ENCODE measurements at places on chromosomes 5 and 9.

DNA sequence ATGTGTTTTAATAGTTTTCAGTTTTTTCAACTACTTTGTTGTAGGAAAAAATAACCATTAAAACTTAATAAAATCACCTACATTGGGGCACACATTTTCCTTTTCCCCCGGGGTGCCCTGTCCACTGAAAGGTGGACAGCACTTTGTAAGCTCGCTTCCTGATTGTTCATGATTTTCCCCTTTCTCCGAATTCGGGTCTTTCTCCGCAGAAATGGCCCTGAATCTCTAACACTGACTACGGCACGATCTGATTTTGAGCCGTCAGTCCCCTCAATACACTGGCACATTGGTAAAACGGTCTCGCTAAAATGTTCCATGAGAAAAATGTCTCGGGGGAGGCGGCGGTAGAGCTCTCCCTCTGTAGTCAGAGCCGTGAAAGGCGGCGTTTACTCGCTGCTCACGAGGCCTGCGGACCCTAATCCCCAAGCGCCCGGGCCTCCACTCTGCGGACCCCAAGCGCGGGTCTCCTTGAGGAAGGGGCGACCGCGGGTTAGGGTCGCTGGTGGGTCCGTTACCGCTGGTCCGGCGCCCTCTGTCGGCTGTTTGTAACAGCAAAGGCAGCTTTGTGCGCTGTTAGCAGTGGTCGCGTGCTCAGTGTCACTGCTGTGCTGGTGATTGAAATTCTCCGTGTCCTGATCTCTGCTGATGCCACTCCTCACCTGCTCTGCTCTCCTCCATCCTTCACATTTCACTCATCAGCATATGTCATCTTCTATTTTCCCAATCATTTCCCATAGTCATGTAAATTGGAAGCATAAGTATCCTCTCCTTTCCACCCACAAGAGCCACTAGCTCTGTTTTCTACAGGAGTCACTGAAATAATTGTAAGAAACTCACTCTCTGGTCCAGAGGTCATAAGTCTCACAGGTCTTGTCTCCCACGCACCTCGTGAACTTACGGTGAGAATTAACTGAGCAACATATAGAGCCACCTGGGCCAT lies 10.8 kb upstream of the IFNA2 start:
- no peak for DNase-seq

DNA sequence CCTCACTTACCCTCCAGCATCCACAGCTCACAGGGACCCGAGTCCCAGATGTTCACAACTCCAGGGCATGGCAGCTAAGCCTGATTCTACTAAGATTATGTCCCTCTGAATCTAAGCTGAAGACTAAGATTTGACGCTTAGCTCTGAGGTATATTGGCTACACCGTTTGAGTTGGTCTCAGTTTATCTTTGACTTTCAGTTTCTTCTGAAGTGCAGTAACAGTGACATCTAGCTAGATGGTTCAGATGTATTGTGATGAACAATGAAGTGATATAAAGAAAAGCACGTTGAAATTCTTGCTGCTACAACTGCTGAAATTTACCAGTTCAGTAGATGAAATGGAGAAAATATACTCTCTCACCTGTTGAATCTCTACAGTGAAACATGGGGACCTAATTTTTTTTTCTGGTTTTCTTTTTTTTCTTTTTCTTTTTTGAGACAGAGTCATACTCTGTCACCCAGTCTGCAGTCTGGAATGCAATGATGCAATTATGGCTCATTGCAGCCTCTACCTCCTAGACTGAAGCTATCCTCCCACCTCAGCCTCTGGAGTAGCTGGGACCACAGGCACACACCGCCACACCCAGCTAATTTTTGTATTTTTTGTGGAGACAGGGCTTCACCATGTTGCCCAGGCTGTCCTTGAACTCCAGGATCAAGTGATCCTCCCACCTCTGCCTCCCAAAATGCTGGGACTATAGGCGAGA lies 15.7 kb downstream of the RFK start:
- DNase-seq: no peak

DNA sequence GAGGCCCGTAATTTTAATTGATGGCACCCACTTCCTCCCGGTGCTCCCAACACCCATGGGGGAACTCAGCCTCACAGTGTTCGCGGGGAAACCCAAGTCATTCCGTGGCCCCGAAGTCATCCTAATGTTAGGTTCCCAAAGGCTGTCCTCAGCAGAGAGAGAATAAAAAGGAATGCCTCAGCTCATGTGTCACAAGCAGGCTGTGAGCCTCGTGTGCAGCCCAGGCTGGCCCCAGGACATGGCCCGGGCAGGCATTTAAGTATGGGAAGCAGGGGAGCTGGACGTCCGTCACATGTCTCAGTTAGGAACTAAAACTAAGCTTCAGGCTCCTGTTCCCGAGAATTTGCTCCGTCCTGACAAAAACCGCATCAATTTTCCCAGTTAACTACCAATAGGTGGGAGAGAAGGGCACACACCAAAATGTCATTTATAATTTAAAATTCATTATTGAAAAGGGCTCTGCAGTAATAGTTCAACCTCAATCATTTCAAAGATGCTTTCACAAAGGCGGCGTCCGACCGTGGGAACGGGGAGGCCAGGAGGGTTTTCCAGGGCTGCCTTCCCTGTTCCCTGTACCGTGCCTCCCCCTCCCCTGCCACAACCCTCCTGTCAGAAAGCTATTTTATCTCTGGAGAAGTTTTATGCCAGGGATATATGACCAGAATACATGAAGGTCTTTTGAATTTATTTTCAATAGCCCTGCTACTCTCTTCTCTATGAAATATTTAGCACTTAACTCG lies 137.3 kb downstream of the FSTL4 start:
- no peak for DNase-seq

GRCh38 chr5:102974177-102974576 lies 145.8 kb downstream of the GIN1 start:
- DNase-seq: no peak

DNA sequence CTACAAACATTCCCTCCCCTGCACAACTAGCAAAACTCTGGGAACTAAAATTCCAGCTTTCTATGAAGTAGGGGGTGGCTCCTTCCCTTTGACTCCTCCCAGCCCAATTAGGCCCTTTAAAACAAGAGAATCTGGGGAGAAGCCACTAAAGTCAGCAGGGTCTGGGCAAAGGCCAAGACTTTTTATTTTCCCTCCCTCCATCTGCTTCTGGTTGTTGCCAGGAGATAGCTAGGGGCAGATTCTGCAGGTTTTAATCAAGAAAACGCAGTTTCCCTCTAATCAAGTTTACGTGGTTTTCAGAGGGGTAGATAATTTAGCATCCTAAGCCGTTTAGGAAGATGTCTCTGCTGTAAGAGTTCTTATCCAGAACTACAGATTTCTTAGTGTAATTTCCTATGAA lies 114.5 kb upstream of the CDH6 start:
- no peak for DNase-seq

GRCh38 chr9:135926402-135927194 lies 19.3 kb upstream of the CAMSAP1 start:
- DNase-seq: peak; percentile 80

GRCh38 chr9:91546574-91546973 lies 122.9 kb upstream of the NFIL3 start:
- DNase-seq: peak; percentile 39

GRCh38 chr5:5492087-5492933 lies 69.8 kb downstream of the ICE1 start:
- peak; percentile 46 for DNase-seq

DNA sequence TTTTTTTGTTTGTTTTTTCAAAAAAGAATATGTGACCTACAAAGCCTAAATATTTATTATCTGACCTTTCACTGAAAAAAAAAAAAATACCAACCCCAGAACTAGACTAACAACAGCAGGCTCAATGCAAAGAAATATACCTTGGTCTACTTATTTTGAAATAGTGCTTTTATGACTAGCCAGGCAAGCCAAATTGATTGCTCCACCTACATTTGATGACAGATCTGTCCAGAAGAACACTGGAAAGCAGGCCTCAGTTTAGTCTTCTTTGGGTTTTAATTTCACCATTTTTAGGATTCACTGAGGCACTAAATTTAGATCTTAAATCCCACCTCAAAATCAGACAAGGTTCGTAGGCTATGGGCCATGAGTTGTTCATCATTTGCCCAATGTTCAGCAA lies 97.3 kb downstream of the PLPP1 start:
- no peak for DNase-seq

DNA sequence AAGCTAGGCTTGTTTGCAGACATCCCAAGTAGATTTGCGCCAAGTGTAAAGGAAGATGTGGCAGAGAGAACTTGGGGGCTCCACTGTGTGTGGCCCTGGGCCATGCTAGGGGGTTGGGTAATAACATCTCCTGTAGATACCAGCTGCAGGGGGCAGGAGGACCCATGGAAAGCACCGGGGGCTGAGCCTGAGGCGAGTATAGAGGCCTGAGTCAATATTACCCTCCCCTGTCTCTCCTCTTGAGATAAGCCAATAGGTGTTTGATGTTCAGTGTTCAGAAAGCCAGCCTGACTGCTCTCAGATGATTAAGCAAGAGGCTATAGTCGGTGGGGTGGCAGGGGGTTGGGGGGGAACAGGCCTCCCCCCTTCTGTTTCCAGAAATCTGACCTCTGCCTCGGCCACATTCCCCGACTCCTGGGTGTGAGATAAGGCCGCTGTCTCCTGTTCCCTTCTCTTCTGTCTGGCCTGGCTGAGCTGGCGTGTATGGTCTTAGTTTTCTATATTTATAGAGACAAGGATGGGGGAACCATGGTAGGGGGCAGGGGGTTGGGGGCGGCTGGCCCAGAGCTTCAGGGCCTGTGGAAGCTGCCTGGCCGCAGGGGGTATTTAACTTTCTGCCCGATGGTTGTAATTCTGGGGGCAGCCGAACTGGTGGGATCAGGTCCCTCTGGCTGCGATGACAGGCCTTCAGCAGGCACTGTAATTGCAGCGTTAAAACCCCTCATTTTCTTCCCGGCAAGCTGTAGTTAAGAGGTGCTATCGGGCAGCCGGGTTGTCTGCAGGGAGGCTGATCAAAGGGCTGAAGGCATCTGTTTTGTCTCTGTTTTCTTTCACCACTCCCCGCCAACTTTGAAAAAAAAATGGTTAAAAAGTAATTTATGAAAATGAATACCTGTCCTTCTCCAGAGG lies 292.0 kb downstream of the NSG2 start:
- no peak for DNase-seq

DNA sequence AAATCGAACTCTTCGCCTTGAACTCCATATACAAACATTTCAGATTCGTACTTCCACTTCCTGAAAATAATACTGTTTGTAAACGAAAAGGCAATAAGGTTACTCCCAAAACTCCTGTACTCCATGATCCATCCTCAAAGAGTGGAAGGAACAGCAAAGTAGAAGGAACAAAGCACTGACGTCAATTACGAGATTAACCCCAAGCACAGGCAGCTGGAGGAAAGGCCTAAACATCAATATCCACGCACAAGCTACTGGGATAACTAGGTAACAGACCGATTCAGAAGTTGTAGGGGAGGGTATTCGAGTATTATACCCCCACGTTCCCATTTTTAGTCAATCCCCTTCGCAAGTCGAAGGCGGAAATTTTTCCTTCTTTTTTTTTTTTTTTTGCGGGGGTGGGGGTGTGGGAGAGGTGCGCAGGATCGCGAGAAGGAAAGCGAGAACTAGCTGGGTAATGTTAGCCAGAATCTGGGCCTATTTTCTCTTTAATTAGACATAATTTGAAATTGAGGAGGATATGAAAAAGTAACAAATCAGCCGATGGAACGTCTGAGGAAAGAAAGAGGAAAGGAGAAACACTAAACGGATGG lies 909 bp downstream of the AFF4 start:
- peak; percentile 35 for DNase-seq

DNA sequence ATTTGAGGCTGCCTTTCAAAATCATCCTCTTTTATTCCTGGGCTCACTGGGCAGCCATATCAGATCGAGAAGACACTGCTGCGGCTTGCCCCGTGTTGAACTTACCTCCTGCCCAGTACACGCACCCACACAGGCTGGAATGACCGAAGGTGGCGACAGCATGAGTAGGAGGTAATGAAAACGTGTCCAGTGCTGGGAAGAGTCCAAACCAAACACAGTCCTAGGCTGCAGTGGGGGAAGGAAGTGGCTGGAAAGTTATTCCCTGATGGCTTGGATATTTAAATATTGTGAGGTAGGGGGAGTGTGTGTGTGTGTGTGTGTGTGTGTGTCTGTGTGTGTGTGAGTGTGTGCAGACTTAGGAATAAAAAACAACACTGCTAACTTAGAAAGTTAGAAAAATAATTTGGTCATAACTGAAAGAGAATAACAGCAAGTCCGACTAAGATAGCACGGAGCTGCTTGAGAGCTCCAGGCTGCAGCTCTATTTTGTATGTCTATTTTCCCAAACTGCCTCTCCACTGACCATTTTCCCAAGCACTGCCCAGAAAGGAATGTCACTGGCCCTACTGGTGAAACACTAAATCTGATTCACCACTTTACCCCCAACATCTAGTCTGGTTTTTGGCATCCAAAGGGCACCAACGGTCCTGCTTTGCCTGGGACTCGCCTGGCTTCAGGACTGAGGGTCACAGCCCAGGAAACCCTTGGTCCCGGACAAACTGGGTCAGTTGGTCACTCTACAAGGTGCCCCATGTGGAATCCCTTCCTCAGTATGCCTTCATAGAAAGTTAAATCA lies 41.2 kb downstream of the ANKH start:
- no peak for DNase-seq

GRCh38 chr5:104001136-104001535 lies 438.5 kb upstream of the NUDT12 start:
- no peak for DNase-seq

DNA sequence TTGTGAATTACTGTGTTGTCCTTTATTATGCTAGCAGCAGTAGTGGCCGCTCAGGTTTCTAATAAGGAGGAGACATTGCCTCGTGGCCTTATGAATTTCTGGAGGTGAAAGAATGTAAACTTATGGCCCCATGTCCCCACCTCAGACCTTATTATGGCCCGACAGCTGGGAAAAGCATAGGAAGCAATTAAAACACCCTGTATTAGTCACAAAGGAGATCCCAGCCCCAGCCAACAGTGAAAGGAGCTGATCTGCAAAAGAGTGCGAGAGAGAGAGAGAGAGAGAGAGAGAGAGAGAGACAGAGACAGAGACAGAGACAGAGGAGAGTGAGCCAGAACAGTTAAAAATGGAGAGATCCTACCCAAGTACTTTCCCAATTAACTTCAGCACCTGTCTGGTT lies 269.3 kb downstream of the DMRT2 start:
- no peak for DNase-seq

DNA sequence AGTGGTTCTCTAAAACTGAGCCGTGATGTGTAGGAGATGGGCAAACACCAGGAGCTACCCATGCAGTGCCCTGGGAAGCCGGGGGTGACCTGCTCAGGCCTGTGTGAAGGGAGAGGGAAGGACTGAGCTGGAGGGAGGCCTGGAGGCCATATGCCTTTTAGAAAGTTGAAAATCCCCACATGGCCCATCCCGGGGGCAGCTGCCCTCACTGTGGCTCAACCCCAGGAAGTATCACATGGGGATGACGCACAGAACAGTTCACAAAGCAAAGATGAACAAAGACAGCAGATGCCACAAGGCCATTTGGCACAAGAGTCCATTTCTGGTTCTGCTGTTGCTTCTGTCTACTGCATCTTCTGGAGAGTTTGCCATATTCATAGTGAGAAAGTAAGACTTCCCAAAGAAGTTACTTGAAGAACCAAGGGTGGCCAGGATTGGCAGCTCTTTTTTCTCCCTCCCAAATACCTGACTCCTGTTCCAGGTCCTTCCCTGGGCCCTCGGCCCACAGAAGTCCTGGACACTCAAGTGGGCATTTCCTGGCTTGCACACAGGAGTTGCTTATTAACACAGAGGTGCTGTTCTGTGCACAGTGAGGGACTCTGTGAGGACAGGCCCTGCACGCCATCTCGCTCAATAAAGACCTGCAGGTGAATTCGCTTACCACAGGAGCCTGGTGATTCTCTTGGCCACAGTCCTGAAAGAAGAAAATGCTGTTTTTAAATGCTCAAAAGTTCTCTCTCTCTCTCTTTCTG lies 25.1 kb downstream of the ACSL6 start:
- no peak for DNase-seq

All from HFFc6 (cell line).